A549 treated with CpdA at 1 μM for 4 hours (cell line): ENCODE measurements at places on chromosomes 13 and 19. TPM values are rescaled to one million over a fixed set of nuclear protein-coding genes. Genes with fewer than 3 reads are reported as not detected.

C13orf42 gene
- total RNA-seq = not detected in 5 replicates

SIN3B gene
- 18.7 to 25.4 TPM (median 20.4 TPM) in 5 replicates for total RNA-seq

MBNL2 gene
- 9.7 to 13.9 TPM (median 12.2 TPM) in 5 replicates for total RNA-seq

KCTD12 gene
- total RNA-seq = 1.8 to 2.5 TPM (median 2.2 TPM) in 5 replicates

ZNF90 gene
- total RNA-seq = not detected in 5 replicates

CLC gene
- not detected in 5 replicates for total RNA-seq

PLVAP gene
- total RNA-seq = not detected in 5 replicates

PINLYP gene
- total RNA-seq = 0.15 to 0.50 TPM (median 0.27 TPM) in 4 of 5 replicates, not detected in the other

CCDC194 gene
- not detected in 5 replicates for total RNA-seq

ATP4B gene
- total RNA-seq = not detected in 5 replicates

KLK5 gene
- 0.17 TPM in 1 of 5 replicates, not detected in the others for total RNA-seq

KL gene
- total RNA-seq = 0.02 to 0.05 TPM (median 0.04 TPM) in 4 of 5 replicates, not detected in the other

MUC16 gene
- total RNA-seq = 0.02 to 0.08 TPM (median 0.03 TPM) in 5 replicates

LSR gene
- total RNA-seq = 6.8 to 11.0 TPM (median 9.6 TPM) in 5 replicates

SUPT5H gene
- total RNA-seq = 177 to 208 TPM (median 191 TPM) in 5 replicates

GPC5 gene
- total RNA-seq = not detected in 5 replicates

ZNF628 gene
- total RNA-seq = 4.3 to 9.6 TPM (median 8.8 TPM) in 5 replicates

GRIK5 gene
- total RNA-seq = 0.42 to 0.93 TPM (median 0.57 TPM) in 5 replicates
